ENCODE measurements at places on chromosomes 5 and 9. TPM values are rescaled to one million over a fixed set of nuclear protein-coding genes. Genes with fewer than 3 reads are reported as not detected.

DNA sequence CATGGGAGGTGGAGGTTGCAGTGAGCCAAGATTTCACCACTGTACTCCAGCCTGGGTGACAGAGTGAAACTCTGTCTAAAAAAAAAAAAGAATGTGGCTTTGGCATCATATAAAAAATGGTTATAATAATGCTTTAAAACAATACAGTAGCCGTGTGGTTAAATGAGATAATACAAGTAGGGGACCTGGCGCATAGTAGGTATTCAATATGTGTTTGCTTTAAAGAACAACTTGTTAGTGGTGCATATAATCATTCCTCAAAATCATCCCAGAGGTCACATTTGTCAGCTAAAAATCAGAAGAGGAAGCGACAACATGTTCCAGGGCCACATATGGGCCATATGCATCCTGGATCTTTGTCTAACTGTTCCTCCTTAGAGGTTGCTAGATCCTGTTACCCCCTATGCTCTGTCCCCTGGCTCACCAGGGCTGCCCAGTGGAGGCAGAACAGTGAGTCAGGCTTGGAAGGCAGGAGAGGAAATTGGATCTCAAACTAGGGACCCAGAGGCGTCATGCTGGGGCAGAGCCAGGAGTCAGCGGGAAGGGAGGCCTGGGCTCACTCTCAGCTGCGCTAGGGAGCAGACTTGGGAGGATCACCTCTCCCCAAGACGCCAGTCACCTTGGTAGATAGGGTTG, 27.7 kb downstream of the LHX6 start:
- DNase-seq, result no peak
- H3K4me3 ChIP-seq, result no peak overlapping the region
- H3K4me1 ChIP-seq, result no peaks in the 10 kb centered on the region
- H3K27me3 ChIP-seq, result peaks cover 22% of the 10 kb centered on the region

ENTPD2 gene
- not detected for total RNA-seq

CDX1 gene
- total RNA-seq, result not detected

PCDHGB3 gene
- 0.40 TPM for total RNA-seq

DNA sequence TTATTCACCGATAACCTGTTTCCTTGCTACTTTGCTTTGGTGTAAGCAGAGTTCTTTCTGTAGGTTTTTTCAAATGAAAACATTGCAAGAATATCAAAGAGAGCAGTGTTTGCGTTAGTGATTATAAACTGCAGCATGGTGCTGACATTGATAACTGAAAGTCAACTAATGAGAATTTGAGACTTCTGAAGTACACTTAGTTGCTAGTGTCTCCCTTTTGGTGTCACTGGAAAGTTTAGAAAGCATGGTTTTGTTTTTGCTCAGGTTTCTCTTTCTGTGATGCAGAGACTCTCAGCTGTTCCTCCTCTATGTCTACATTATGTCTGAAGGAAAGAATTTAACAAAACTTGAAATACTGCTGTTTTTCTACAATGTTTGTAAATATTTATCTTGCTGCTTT, 80.2 kb upstream of the ZNF169 start:
- no peak overlapping the region for H3K4me3 ChIP-seq
- H3K27ac ChIP-seq, result no peak overlapping the region
- DNase-seq, result no peak
- H3K4me1 ChIP-seq, result peaks cover 16% of the 10 kb centered on the region

- no peak overlapping the region for H3K27ac ChIP-seq
- DNase-seq, result no peak
- H3K27me3 ChIP-seq, result no peaks in the 10 kb centered on the region
- H3K4me1 ChIP-seq, result no peaks in the 10 kb centered on the region
These were observed 55.0 kb upstream of the CPLX2 start for GRCh38 chr5:175816348-175816747.

DNA sequence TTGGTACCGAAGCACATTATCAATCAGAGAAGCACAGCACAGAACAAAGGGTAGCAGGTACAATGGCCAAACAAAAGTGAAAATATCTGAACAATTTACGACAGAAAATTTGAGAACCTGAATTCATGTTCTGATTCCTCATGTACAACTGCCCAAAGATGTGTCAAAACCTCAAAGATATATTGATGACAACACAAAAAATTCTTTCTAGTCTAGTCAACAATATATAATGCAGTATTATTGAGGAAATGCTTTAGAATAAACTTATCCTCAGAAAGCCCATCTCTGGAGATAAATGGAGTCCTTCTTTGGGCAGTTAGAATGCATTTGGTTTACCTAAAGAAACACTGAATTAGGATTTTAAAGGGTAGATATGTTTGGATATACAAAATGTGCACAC, 6.8 kb upstream of the SMARCA2 start:
- H3K4me3 ChIP-seq, result no peak overlapping the region
- DNase-seq, result no peak
- H3K27me3 ChIP-seq, result no peaks in the 10 kb centered on the region
- no peaks in the 10 kb centered on the region for H3K36me3 ChIP-seq
- H3K27ac ChIP-seq, result no peak overlapping the region
- no peaks in the 10 kb centered on the region for H3K4me1 ChIP-seq

ARHGEF37 gene
- 0.07 TPM for total RNA-seq

DNA sequence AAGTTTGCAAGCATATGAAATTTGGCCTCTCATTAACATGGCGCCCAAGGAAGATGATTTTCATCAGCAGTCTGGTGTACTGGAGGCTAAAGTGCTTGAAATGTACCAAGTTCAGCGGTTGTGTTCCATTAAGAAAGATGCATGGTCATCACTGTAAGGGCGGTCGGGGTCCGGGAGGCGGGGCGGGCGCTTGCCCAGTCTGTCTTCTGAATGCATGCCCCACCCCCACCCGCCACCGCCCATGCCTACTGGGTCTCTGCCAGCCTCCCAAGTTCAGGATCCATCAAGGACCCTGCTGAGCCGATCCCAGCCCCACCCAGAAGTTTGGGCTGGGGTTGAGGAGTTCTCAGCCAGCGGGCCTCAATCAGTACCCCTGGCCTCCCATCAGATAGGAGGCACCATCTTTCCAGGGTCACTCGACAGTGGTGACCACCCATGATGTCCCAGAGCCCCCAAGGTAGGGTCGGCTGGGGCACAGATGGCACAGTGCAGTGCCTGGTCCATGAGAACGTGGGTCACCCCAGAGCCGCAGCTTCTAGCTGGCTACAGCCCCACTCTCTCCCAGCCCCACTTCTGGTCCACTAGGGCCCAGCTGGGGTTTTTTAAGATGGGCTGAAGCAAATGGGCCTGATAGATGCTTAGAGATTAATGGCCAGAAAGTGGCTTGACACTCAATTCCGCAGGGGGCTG, 24.4 kb upstream of the PRDM12 start:
- no peaks in the 10 kb centered on the region for H3K27me3 ChIP-seq
- H3K27ac ChIP-seq, result no peak overlapping the region
- DNase-seq, result no peak
- H3K4me1 ChIP-seq, result no peaks in the 10 kb centered on the region
- no peak overlapping the region for H3K4me3 ChIP-seq

MAP1B gene
- total RNA-seq, result 0.47 TPM

FBP2 gene
- total RNA-seq, result not detected

CACNA1B gene
- 0.09 TPM for total RNA-seq

PDE6A gene
- total RNA-seq, result not detected

- DNase-seq, result no peak
- H3K36me3 ChIP-seq, result no peaks in the 10 kb centered on the region
- H3K4me1 ChIP-seq, result no peaks in the 10 kb centered on the region
These were observed 160.3 kb downstream of the ARSB start for GRCh38 chr5:78824831-78825281.

DNA sequence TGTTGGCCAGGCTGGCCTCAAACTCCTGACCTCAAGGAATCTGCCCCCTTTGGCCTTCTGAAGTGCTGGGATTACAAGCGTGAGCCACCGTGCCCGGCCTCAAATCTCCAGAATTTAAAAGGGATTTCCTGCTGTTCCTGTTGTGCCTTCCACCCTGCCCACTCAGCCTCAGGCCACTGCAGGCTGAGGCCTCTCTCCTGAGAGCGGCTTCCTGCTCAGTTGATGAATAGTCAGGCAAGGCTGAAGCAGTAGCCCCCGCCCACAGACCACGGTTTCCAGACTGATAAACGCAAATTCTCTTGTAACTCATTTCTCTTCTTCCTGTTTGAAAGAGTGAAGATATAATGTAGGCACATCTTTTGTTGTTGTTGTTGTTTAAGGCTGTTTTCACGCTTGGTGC, 127.0 kb upstream of the PLCXD3 start:
- no peaks in the 10 kb centered on the region for H3K36me3 ChIP-seq
- H3K27ac ChIP-seq, result no peak overlapping the region
- DNase-seq, result no peak
- H3K4me1 ChIP-seq, result no peaks in the 10 kb centered on the region
- peaks cover 5% of the 10 kb centered on the region for H3K27me3 ChIP-seq

ADAMTSL2 gene
- total RNA-seq, result 0.44 TPM

DNA sequence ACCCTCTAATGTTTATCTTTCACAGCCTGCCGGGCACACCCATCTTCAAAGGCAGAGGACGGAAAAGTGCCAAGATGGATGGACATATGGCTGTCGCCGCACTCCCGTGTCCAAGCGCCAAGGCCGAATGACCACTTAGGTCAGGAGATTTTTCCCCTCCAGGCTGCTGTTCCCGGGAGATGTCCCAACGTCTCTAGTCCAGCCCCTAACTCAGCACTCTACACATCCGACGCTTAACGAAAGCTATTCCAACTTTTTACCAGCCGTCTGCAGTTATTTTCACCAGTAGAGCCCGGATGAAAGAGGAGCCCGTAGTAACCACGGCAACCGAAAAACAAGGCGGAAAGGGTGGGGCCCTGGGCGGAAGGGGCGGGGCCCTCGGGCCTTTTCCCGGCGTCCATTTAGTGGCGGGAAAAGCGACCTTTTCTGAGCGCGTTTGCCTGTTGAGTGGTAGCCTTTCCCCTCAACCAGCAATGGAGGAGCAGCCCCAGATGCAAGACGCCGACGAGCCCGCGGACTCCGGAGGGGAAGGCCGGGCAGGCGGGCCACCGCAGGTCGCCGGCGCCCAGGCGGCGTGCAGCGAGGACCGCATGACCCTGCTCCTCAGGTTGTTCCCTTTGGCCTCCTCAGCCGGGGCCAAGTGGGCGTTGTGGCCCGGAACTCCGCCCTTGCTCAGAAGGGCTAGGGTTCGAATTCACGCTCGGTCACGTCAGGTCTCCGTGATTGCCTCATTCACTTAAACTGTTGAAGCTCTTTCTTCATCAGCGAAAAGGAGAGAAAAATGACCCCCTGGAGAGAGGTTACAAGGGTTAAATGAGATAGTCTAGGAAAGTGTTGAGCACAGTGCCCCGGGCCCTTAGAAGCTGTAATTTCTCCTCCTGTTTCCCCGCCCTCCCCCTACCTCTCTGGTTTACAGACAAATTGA, at the start of gene CENPH:
Gene CENPH, plus strand, starts transcription at position 422 of the 925 bp plus-strand sequence. Its CDS starts 52 bp downstream, at position 474.
- H3K4me1 ChIP-seq, result peaks cover 14% of the 10 kb centered on the region
- no peaks in the 10 kb centered on the region for H3K36me3 ChIP-seq
- H3K4me3 ChIP-seq, result peak within 1 kb of the TSS; percentile 88
- H3K27ac ChIP-seq, result peak within 1 kb of the TSS; percentile 39
- H3K27me3 ChIP-seq, result no peaks in the 10 kb centered on the region
- DNase-seq, result peak; percentile 82

- H3K36me3 ChIP-seq, result peaks cover 24% of the 10 kb centered on the region
- no peak overlapping the region for H3K4me3 ChIP-seq
- H3K27ac ChIP-seq, result no peak overlapping the region
- no peaks in the 10 kb centered on the region for H3K4me1 ChIP-seq
- DNase-seq, result no peak
These were observed 12.9 kb upstream of the AJM1 start for GRCh38 chr9:136829412-136829811.

DNA sequence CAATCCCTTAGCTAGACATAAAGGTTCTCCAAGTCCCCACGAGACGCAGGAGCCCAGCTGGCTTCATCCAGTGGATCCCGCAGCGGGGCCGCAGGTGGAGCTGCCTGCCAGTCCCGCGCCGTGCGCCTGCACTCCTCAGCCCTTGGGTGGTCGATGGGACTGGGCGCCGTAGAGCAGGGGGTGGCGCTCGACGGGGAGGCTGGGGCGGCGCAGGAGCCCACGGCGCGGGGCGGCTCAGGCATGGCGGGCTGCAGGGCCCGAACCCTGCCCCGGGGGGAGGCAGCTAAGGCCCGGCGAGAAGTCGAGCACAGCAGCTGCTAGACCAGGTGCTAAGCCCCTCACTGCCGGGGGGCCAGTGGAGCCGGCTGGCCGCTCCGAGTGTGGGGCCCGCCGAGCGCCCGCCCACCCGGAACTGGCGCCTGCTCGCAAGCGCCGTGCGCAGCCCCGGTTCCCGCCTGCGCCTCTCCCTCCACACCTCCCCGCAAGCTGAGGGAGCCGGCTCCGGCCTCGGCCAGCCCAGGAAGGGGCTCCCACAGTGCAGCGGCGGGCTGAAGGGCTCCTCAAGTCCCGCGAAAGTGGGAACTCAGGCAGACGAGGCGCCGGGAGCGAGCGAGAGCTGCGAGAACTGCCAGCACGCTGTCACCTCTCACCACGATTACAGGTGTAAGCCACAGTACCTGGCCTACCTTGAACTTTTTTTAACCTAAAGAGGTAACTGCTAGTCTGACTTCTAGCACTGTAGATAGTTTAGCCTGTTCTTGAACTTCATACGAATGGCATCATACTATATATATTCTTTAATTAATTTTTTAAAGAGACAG, 35.5 kb downstream of the PTGS1 start:
- no peak overlapping the region for H3K27ac ChIP-seq
- no peaks in the 10 kb centered on the region for H3K36me3 ChIP-seq
- H3K4me1 ChIP-seq, result no peaks in the 10 kb centered on the region
- H3K4me3 ChIP-seq, result no peak overlapping the region

GRCh38 chr9:127392976-127393375, 4.0 kb upstream of the SLC2A8 start:
- no peak overlapping the region for H3K4me3 ChIP-seq
- H3K27ac ChIP-seq, result no peak overlapping the region
- no peaks in the 10 kb centered on the region for H3K36me3 ChIP-seq
- peaks cover 67% of the 10 kb centered on the region for H3K27me3 ChIP-seq

GRCh38 chr9:135968083-135968476, 6.9 kb upstream of the UBAC1 start:
- no peak overlapping the region for H3K4me3 ChIP-seq
- no peaks in the 10 kb centered on the region for H3K4me1 ChIP-seq
- no peaks in the 10 kb centered on the region for H3K36me3 ChIP-seq
- no peaks in the 10 kb centered on the region for H3K27me3 ChIP-seq
- H3K27ac ChIP-seq, result no peak overlapping the region
- no peak for DNase-seq

- no peak overlapping the region for H3K4me3 ChIP-seq
- H3K27ac ChIP-seq, result no peak overlapping the region
- no peaks in the 10 kb centered on the region for H3K36me3 ChIP-seq
- peaks cover 10% of the 10 kb centered on the region for H3K4me1 ChIP-seq
These were observed 40.3 kb upstream of the XPA start for GRCh38 chr9:97737429-97737828.

DNA sequence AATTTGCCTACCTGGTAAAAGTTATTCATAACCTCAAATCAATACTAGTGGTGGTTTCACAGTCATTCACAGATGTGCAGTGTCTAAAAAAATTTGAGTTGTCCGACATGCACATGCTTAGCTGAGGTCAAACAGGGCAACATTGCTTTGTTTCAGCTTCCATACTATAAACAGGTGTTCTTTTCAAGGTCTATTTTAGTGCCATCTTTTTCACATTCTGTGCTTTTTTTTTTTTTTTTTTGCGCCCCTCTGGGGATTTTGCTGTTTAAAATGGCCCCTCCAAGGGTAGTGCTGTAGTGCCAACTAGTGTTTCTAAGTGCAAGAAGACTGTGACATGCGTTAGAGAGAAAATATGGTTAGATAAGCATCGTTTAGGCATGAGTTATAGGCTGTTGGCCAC, 14.5 kb downstream of the PHAX start:
- DNase-seq, result no peak
- H3K27ac ChIP-seq, result no peak overlapping the region
- H3K27me3 ChIP-seq, result no peaks in the 10 kb centered on the region
- peaks cover 53% of the 10 kb centered on the region for H3K36me3 ChIP-seq

GRCh38 chr9:12783767-12784460, 9.1 kb downstream of the LURAP1L start:
- H3K36me3 ChIP-seq, result no peaks in the 10 kb centered on the region
- no peak for DNase-seq
- no peaks in the 10 kb centered on the region for H3K4me1 ChIP-seq
- no peaks in the 10 kb centered on the region for H3K27me3 ChIP-seq
- H3K27ac ChIP-seq, result no peak overlapping the region
- no peak overlapping the region for H3K4me3 ChIP-seq

Measured in T-cell (primary cell).